Muscle of back (tissue), 13 donors: ENCODE measurements at places on chromosomes 16 and 17.

DNA sequence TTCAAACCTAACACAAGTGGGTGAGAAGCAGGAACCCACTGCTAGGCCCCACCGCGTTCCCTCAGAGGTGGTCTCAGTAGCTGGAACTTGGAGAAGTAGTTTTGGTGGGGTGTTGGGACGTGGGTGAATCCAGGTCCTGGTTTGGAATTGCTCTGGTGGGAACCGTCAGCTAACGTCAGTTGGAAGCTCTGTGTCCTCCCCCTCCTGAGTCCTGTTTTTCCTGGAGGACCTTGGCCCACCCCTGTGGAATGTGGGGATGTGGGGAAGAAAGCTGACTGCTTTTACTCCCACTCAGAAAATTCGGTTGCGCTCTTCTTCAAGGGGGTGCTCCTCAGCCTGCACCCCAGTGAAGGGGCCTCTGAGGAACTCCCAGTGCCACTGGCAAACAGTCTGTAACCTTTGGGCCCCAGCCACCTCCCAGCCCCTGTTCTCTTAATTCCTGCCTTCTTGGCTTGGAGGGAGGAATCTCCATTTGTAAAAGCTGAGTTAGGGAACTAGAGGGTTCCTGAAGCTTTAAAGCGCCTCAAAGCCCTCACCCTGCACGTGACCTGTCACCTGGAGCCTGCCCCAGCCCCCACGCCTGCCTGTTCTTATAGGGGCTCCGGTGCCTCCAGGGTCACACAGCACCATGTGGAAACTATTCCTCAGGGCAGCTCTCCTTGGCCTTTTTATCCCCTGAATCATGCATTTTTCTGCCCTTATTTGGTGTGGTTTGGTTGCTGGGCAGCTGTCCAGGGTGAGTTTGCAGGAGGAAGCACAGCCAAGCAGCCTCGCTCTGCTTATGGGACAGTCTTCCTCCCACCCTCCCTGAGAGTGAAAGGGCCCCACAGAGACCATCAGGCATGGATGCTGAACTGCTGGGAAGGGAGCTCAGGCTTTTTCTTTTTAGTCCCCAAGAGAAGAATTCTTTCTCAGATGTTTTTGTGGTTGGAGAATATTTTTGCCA, 16.2 kb upstream of the NAGLU start:
- DNase-seq = peak; percentile 96

DNA sequence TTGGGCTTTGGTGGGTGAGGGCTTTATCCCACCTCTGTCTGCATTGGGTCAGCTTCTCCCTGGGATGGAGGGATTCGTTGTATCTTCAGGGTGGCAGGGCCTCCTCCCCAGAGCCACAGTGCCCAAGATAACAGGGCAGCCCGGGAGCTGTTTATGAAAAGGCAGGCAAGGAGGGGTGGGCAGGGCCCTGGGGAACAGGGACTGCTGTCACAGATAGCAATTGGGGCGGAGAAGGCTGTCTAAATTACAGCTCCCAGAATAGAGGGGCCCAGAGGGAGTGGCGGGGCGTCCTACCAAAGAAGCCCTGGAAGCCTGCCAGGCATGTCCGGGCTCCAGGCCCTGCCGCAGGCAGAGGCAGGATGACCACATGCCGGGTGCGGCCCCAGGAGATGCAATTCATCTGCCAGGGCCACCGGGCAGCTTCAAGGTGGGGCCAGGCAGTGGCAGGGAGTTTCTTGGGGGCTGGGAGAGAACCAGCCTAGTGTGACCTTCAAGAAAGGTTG, 18.8 kb upstream of the PHOSPHO1 start:
- peak; percentile 48 for DNase-seq

GRCh38 chr17:43469145-43469544, 14.6 kb upstream of the DHX8 start:
- DNase-seq = peak; percentile 71

GRCh38 chr17:38881600-38882191, 11.8 kb downstream of the LASP1 start:
- no peak for DNase-seq

DNA sequence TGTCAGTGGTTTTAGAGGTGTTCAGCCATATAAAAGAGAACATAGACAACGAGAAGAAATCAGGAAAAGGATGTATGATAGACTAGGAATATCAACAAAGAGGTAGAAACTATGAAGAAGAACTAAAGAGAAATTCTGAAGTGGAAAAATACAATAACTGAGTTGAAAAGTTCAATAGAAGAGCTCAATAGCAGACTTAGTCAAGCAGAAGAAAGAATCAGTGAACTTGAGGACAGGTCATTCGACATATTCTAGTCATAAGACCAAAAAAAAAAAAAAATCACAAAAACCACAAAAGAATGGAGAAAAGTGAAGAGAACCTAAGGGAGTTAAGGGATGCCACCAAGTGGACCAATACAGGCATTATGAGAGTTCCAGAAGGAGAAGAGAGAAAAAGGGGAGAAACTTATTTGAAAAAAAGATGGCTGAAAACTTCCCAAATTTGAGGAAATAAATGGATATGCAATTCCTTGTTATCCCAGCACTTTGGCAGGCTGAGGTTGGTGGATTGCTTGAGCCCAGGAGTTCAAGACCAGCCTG, 321.2 kb downstream of the ABCC12 start:
- DNase-seq = no peak

GRCh38 chr17:73770115-73770848, 126.0 kb upstream of the SDK2 start:
- DNase-seq = peak; percentile 92

DNA sequence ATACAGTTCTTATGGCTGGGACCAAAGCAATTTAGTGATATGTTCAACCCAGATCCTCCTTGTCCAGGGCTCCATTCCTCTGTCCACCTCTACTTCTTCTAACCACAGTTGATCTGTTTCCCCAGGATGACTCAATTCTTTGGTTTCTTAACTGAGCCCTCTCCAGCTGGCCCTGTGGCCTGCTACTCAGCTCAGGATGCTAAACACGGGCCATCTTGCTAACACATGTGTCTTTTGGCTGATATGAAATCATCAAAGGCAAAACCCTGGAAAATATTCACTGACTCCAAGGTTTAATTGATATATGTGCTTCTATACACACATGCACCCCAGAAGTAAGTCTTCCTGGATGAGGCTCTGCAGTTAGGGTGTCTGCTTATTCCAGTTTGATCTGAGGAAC, 43.8 kb downstream of the SHISA6 start:
- DNase-seq = peak; percentile 34

GRCh38 chr16:58638148-58639036, 8.8 kb upstream of the CNOT1 start:
- DNase-seq = no peak

- no peak for DNase-seq
Measured at GRCh38 chr17:10920558-10921108, 82.7 kb upstream of the PIRT start.

- DNase-seq = no peak
Measured at GRCh38 chr17:33464669-33465280, 171.7 kb upstream of the ASIC2 start.

GRCh38 chr16:79452671-79453070, 147.9 kb downstream of the MAF start:
- DNase-seq = no peak

- no peak for DNase-seq
Measured at GRCh38 chr17:39761861-39762496, 24.2 kb downstream of the GRB7 start.

DNA sequence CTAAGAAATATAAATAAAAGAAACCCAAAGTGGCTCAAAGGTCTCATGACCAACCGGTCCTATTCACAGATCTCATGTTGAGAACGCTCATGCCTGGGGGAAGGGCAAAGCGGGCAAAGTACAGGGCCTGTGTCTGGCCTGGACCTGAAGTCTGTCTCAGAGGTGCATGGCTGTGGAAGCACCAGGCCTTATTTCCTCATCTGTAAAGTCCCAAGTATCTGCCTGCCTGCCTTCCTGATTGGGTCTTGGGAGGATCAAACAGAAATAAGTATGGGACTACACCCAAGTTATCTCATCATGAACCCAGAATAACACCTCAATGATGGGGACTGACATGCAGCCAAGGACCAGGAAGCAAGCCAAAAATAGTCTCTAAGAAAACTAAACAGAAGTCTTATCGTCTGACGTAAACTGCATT, 14.2 kb downstream of the AXIN2 start:
- DNase-seq = no peak

DNA sequence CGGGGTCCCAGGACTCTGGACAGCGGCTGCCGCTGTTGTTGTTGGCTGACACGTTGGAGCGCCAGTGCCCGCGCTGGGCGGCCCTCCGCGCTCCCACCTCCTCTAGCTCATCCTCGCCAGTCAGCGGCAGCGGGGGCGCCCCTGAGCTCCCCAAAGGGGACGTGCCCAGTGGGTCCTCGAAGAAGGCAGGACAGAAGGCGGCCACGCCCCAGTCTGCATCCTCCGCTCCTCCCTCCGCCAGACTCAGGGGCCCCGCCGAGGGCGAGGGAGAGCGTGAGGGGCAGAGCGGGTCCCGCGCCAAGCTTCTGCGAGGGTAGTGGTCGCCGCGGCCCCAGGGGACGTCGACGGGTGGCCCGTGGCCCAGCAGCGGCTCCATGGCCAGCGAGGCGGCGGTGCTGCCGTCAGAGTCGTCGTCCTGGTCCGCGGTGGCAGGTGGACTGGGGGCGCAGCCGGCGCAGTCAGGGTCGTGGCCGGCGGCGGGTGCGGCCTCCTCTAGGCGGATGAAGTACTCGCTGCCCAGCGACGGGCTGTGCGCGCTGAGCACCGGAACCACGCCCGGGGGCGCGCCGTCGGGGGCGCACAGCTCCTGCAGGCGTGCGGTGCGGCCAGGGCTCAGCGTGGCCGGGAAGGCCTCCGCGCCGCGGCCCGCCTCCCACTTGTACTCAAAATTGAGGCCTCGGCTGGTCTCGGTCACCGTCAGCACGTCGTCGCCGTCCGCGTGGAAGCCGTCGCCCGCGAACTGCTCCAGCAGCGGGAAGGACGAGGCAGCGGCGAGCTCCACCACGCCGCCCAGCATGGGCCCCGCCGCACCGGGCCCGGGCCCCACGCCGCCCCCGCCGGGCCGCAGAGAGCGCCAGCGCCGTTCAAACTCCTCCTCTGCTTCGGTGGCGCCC, 43.2 kb upstream of the PVALEF start:
- no peak for DNase-seq

GRCh38 chr16:5977329-5977728, 879.7 kb upstream of the EEF2KMT start:
- no peak for DNase-seq

- peak; percentile 87 for DNase-seq
Measured at GRCh38 chr17:38868817-38869525, 887 bp upstream of the LASP1 start.

DNA sequence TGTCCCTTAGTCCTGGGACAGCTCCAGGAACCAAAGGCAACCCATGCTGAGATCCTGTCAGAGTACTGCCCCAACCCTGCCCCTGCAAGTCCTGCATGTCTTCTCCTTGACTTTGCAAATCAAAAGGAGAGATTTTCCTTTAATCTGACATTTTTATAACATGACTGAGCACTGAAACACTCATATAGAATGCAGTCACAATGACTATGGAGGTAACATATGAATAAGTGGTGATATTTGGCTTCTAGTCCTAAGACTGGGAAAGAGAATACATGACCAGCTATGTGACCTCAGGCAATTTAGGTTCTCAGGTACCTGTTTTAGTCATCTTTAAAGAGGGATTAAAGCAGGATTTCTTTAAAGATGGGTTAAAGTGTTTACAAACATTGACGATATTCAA, 941.6 kb upstream of the CDH8 start:
- no peak for DNase-seq

DNA sequence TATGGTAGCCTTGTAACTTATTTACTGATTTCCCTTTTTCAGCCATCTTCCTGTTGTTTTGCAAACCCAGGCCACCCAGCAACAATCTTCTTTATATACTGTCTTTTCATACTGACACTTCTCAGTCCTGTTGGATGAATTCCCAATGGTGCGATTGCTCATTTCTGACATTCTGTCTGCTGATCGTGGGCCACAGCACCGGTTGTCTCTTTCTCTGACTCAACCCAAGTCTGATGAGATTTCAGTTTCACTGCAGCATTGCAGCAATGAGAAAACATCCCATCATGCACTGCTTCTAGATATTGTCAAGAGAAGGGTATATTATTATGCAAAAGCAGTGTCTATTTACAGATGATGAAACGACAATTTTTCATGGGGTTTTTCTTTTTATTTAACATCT, 349.2 kb upstream of the HSBP1 start:
- no peak for DNase-seq

- DNase-seq = no peak
Measured at GRCh38 chr16:88387941-88388627, 5.3 kb downstream of the ZNF469 start.

- DNase-seq = peak; percentile 44
Measured at GRCh38 chr17:6075845-6076244, 5.7 kb downstream of the WSCD1 start.

- no peak for DNase-seq
Measured at GRCh38 chr17:19357351-19357750, 5.2 kb downstream of the B9D1 start.
